Pancreas (tissue), 10 donors: ENCODE measurements at places on chromosomes 1 and 21. TPM values are rescaled to one million over a fixed set of nuclear protein-coding genes. Genes with fewer than 3 reads are reported as not detected.
A peak's percentile ranks its signal among the peaks of the same experiment; 100 is the strongest.

PTGS2 gene
- 0.23 TPM for polyA plus RNA-seq

PPT1 gene
- polyA plus RNA-seq: 50.5 TPM

RAB29 gene
- polyA plus RNA-seq: 10.8 TPM

SLC1A7 gene
- polyA plus RNA-seq: 0.35 TPM

PEAR1 gene
- polyA plus RNA-seq: 7.1 TPM

NIBAN1 gene
- polyA plus RNA-seq: 15.5 TPM

DNA sequence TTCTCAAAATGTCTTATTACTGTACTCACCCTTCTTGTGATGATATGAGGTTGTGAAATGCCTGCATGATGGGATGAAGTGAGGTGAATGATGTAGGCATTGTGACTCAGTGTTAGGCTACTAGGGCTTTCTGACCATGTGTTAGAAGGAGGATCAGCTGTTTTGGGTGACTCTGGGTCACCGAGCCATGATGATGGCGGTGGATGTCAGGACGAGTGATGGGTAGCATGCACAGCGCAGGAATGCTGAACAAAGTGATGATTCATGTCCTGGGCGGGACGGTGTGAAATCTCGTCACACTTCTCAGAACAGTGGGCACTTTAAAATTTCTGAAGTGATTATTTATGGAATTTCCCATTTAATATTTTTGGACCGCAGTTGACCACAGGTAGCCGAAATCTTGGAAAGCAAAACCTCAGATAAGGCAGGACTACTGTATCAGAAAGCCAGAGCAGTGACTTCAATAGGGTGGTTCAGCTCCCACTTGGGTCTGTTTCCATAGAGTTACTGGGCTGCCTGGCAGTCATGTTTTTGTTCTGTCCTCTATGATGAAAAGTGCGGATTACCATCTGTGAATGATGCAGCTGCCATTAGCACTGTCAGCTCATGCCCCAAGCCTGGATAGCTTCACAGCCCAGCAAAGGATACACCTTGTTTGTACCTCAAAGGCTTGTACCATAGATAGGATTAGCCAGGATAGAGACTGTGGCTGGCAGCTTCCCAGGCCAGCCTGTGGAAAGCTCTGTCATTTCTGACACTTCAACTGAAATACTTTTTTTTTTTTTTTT, 26.6 kb downstream of the IL6R start:
- DNase-seq: no peak

DNA sequence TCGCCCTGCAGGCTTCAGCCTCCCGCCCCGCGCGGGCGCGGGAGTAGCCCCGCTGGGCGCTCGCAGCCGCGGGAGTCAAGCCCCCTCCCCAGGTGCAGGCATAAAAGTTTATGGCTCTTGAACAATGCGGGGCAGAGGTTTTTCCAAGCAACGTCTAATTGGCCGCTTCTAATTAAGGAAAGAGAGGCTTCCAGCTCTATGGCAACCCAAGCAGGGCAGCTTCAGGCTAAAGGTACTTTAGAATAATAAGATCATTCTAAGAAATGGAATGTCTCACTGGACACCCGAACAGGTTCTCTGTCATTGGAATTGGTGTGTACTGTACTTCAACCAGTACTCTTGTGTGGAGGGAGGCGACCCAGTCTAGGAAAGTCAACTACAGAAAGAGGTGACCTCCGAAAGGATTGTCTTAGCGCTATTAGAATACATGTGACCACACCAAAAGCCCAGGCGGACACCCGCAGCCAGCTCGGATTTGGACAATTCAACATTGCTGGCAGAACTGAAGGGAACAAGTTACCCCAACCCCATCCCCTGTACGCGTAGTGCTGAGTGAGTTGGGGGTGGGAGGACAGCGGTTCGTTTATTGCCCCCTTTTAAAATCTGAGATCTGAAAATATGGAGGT, 12.5 kb downstream of the NR5A2 start:
- DNase-seq: no peak

DNA sequence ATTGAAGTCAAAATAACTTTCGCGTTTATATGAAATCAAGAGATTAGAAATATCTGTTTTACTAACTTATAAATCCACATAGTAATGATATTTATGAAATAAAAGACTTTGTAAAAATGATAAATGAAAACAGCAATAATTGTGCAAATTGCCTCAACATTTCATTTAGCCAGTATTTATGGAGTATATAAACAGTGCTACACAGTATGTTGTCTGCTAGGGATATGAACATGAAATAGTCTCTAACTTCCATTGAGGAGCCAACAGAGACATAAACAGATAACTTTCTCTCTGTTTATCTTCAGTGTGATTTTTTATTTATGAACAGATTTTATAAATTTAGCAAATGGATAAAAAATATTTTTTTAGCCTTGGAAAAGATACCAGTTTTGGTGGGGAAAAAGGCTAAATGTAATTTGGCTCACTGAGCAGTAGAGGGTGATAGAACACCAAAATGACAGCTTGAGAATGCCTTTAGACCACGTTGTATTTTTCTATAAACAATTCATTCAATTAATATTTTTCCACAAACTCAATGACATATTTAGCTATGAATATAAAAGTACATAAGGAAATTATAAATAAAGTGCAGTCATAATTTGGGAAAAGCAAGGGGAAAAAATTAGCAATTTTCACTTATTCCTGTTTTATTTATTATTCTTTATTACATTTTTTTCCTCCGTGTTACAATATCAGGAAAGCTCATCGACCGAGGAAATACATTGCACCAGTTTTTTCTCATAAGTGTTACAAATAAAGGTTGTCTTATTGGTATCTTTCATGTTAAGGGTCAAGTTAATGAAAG, 47.5 kb upstream of the EEIG2 start:
- DNase-seq: no peak

DNA sequence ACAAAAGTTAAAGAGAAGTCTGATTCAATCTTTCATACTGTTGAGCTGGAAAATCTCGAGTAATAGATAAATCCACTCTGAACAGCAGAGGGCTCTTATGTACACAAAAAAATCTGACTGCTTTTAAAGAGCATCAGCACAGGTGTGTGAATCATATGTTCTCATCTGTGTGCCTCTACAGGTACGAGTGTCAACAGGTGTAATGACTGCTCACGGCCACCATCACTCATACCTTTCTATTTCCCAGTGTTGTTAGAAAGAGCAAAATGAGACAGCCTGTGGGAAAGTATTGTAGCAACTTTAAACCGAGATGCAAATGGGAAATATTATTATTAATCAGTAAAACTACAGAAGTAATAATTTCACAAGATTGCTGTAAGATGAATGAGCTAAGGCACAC, 49.0 kb upstream of the SCAF4 start:
- no peak for DNase-seq

DNA sequence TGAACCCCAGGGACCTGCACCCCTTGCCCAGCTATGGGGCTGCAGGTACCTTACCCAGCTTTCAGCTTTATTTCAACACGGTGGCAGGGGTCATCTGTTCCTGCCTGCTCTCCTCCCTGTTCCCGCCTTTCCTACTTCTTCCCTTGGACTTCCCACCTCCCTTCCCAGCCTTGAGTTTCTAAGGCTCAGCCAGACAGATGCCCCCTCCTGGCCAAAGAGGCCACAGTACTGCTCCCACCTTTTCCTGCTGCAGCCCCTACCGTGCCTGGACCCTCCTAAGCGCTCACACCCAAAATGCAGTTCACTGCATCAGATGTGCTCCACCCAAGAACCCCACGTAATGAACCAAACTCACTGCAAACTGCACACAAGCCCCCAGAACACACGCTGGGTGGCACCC, 7.7 kb downstream of the NOC2L start:
- no peak for DNase-seq

- DNase-seq: no peak
These were observed 280.5 kb upstream of the SGIP1 start for GRCh38 chr1:66253330-66253921.

- no peak for DNase-seq
These were observed 2.2 kb downstream of the PPP1R8 start for GRCh38 chr1:27832762-27833161.

DNA sequence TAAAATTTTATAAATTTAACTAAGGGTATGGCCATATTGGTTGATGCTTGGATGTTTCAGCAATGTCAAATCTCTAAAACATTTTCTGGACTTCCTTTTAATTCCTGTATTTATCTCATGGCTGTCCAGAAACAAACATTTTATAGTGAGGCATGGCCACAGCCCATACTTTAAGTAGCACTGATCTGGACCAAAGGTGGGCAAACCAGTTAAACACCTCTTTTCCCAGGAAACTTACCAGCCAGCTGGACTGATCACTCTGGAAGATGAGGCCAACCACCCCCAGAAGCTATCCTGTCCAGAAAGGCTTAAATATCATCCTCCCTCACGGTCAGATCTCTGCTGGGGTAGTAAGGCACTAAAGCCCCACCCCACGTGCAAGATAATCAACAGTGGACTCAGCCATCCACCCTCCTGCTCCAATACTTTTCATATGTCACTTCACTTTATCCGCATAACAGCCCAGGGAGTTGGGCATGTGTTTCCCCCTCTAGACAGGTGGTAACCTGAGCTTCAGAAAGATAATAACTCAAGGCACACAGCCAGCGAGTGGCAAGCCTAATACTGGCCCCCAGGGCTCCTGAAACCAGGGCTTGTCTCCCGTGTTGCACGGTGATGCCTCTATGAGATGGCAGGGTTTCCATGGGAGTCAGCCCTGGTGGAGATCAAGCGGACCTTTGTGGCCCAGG, 120.5 kb upstream of the NGF start:
- no peak for DNase-seq

- no peak for DNase-seq
These were observed 15.5 kb upstream of the MAP3K7CL start for GRCh38 chr21:29114765-29115500.

DNA sequence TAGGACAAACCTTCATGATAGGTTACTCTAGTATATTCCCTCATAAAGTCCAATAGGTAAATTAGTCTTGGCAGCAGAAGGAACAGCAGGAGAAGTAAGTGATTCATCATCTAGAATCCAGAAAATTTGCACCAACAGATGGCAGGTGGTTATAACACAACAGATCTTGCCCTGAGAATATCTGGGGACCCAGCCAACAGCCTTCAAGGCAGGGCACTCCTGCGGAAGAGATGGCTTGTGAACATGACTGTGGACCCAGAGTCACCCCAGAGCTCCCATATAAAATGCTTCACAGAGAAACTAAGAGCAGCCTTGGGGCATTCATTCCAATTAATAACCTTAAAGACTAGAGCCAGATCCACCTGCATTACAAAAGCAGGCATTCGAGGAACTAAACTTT, 7.9 kb upstream of the PLA2G2C start:
- no peak for DNase-seq

DNA sequence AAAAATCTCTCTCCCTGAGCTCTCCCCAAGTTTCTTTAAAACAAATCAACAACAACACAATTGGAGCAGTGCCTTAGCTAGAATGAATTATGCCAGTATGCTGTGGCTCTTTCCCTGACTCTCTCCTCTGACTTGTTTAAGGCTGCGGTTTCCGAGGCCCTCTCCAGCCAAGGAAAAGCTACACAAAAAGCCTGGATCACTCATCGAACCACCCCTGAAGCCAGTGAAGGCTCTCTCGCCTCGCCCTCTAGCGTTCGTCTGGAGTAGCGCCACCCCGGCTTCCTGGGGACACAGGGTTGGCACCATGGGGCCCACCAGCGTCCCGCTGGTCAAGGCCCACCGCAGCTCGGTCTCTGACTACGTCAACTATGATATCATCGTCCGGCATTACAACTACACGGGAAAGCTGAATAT, 1.9 kb downstream of the S1PR1 start:
- peak; percentile 50 for DNase-seq

DNA sequence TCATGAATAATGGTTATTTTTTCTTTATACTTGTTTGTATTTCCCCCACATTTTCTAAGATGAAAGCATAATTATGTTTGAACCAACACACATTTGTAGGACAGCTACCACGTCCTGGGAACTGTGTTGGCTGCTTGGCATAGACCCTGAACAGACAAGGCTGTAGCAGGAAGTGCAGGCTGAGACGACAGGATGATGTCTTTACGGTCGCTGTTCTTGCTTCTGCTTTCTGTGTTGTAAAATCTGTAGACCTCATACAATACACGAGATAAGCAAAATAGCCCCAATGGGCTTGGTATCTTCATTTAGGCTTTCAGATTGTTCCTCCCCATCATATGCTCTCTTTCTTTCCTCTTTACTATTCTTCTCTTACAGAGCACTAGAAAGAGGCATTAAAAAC, 23.3 kb upstream of the OTUD3 start:
- DNase-seq: no peak

- DNase-seq: no peak
These were observed 196.4 kb downstream of the PLPP3 start for GRCh38 chr1:56382929-56383328.

DNA sequence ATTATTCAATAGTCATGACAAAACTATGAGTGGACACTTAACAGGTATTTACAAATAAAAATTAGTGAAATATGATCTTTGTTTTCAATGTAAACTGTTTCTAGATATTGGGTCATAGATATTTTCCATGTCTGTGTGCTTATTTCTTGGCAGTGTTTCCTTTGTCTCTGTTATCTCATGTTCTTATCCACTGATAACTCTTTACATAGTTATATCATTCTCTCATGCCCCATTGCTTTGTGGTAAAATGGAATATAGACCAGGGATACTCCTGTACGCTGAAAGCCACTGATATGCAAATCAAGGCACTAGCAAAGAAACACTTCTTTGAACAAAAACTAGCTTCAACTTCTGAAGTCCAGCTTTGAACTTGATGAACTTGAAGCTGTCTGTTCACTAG, 113.1 kb downstream of the ITSN1 start:
- DNase-seq: no peak

GRCh38 chr1:84174051-84174556, 30.0 kb downstream of the PRKACB start:
- no peak for DNase-seq

DNA sequence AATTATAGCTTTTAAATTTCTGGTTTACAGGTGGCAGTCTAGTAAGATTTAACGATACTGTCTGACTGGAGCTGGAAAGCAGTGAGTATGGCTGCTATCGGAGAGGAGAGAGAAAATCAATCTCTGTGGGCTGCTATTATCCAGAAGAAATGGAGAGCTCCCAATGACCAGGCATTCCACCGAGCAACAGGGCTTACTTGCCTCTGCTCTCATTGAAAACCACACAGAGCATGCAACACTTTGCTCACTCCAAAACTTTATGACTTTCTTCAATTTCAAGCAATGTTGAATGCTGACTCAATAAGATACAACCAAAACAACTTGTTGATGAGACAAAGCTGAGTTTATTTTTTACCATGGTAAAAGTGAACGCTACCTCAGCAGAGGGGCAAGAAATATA, 337.0 kb upstream of the NCAM2 start:
- no peak for DNase-seq

- DNase-seq: no peak
These were observed 746.5 kb downstream of the USP25 start for GRCh38 chr21:16476056-16476825.
